ENCODE measurements at places on chromosomes 1 and 21. TPM values are rescaled to one million over a fixed set of nuclear protein-coding genes. Genes with fewer than 3 reads are reported as not detected.

WNT4 gene
- total RNA-seq: 0.20 TPM

C8A gene
- not detected for total RNA-seq

- no peak for DNase-seq
Measured at GRCh38 chr1:86191958-86192357, 35.4 kb upstream of the COL24A1 start.

- DNase-seq: no peak
Measured at GRCh38 chr1:226682871-226683814, 55.9 kb downstream of the ITPKB start.

DNA sequence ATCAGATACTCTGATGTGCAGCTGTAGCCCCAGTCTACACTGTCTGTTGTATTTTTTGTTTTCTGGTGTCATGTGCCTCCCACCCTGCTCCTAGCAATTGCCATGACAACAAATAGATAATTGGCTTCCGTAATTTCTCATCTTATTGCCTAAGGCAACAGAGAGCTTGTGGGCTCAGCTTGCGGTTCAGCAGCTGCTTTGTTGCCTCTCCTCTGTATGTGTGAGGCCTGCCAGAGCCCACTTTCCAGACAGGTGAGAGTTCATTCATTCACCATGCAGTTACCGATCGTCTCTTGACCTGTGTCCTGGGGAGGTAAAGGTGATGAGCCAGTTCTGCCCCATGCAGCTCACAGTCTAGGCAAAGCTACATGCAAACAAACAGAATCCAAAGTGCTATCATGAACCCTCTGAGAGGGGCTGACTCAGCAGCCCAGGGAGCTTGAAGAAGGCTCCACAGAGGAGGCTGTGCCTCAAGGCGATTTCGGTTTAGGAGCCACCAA lies 11.9 kb downstream of the LGALS8 start:
- DNase-seq: no peak

DNA sequence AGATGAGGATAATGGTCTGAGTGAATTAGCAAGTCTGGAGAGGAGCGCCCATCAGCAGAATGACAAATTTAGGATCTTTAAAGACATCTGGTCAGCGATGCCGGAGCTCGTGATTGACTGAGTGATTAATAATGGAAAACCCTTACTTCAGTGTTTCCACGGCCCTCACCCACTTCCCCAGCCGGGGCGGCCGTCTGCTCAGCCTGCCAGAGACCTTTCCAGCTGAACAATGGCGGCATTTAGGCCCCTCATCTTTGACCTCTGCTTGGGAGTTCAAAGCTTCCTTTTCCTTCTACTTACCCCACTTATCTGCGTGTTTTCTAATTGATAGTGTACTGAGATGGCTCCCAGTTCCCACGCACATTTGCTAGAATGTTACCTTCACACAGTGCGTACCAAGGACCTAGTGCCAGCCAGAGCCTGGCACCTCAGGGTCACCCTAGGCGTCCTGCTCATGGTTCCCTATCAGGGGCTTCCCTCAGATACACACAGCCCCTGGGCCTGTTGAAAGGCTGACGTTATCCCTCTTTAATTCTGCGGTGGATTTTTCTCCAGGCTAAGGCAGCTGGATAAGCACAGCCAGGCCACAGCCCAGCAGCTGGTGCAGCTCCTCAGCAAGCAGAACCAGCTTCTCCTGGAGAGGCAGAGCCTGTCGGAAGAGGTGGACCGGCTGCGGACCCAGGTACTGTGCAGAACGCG lies 232.8 kb downstream of the SDCCAG8 start:
- DNase-seq: no peak
